Stimulated activated CD8-positive, alpha-beta memory T cell treated with anti-CD3 and anti-CD28 coated beads, Interleukin-7, amount 100 ng/mL, for 48 hours (primary cell): ENCODE measurements at places on chromosomes 2 and 18.

DNA sequence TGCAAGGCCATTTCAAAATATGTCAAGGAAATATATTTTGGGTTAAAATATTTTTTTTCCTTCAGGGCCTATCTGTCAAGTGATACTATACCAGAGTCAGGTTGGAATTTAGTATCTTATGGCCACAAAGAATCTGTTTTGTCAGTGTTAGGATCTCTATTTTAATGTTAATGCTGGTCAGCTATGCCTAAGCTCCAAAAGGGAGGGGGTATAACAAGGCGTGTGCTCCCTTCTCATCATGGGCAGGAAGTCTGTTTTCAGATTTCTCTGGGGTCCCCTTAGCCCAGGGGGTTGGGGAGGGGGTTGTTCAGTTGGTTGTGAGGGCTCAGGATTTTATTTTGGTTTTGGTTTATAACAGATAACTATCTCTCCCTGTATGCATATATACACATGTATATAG, 126.4 kb downstream of the TMEM163 start:
- no peak for DNase-seq

GRCh38 chr2:99545066-99545465, 55.2 kb upstream of the REV1 start:
- DNase-seq: no peak

GRCh38 chr2:190530248-190530900, 4.1 kb downstream of the NEMP2 start:
- no peak for DNase-seq

DNA sequence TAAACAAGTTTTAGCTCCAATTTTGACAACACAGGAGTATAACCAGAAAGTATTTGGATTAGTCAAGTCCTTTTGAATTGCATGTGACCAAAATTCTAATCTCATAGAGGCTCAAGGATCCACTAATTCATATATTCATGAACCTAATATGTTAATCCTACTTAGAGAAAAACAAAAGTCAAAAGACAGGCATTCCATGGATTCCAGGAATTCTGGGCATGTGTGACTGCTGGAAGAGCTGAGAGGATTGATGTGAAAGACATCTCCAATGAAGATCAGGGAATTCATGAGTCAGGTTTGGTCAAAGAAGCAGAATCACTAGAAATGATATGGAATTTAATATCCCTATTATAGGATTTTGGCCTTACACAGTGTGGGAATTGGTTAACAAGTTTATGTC, 1494.6 kb upstream of the DDX18 start:
- no peak for DNase-seq

- DNase-seq: no peak
Observed at GRCh38 chr2:224220586-224221255, 181.2 kb downstream of the FAM124B start.

GRCh38 chr2:167761465-167762136, 485.8 kb downstream of the STK39 start:
- no peak for DNase-seq
